ENCODE measurements at places on chromosomes 6 and 20. TPM values are rescaled to one million over a fixed set of nuclear protein-coding genes. Genes with fewer than 3 reads are reported as not detected.

PRND gene
- total RNA-seq: not detected

GRCh38 chr6:90978046-90978445, 391.2 kb upstream of the MAP3K7 start:
- no peak for DNase-seq

DNA sequence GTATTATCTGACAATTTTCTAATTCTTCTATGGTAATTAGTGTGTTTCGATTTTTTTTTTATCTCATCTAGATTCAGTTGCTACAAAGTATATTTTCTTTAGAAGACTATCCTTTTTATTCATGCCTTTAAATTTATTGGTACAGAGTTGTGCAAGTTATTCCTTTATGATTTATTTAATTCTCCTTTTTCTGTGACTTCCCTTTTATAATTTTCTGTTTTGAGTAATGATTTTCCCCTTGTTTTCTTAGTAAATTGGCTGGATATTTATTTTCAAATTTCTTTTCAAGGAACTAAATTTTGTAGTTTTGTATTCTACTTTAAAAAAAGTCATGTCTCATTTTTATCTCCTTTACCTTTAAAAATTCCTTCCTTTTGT, 2.4 kb upstream of the IL22RA2 start:
- no peak for DNase-seq

GRCh38 chr6:90870561-90870960, 283.7 kb upstream of the MAP3K7 start:
- DNase-seq: no peak

PSMG4 gene
- total RNA-seq: 10.1 TPM

DNA sequence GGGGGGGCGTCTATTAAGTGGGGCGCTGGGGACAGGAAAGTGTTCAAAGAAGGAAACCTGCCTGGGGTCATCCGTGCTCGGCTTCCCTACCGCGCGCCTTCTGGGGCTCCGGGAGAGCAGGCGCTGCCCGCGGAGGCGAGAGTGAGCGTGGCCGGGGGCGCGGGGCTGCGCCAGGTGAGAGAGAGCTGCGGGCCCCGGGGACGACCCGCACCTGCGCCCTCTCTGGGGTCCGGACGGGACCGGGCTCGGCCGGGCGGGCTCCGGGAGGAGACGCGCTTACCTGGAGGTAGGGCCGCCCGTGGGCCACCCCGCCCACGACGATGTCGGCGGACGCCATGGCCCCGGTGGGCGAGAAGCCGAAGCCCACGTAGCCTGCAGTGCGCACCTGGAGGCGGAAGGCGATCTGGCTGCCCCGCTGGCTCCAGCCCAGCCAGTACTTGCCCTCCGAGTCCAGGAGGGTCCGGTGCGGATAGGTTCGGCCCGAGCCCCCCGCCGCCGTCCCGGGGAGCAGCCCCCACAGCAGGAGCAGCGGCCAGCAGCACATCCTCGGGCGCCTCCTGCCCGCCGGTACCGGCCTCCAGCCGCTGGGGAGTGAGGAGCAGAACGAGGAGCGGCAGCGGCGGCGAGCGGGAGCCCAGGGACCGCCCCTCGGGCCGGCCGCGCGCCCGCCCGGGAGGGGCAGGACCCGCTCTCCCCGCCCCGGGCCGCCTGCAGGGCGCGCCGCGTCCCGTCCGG, at the start of gene MOXD1:
TSS of gene MOXD1 (minus strand) at position 593 of the 735 bp plus-strand sequence. CDS start at position 544, 49 bp downstream.
- peak; percentile 55 for DNase-seq

GRCh38 chr6:89251170-89251569, 34.0 kb upstream of the GABRR1 start:
- DNase-seq: no peak

RRAGD gene
- 2.9 TPM for total RNA-seq

DNA sequence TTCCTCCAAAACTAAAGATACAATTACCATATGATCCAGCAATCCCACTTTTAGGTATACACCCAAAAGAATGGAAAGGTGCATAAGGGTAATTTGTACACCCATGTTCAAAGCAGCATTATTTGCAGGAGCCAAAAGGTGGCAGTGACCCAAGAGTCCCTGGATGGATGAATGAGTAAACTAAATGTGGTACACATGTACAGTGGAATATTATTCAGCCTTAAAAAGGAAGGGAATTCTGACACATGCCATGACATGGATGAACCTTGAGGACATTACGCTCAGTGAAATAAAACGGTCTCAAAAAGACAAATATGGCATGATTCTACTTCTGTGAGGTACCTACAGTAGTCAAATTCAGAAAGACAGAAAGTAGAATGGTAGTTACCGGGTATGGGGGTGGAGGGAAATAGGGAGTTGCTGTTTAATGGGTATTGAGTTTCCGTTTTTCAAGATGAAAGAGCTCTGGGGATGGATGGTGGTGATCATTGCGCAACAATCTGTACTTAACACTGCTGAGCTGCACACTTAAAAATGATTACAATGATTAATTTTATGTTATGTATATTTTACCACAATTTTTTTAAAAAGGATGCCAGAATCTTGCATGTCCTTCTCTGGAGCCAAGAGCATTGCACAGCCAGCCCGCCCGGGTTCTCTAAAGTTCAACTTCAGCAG, 518.9 kb upstream of the JARID2 start:
- no peak for DNase-seq

ME1 gene
- total RNA-seq: 1.9 TPM

- DNase-seq: no peak
Measured at GRCh38 chr20:56453352-56453751, 15.1 kb upstream of the RTF2 start.

DNA sequence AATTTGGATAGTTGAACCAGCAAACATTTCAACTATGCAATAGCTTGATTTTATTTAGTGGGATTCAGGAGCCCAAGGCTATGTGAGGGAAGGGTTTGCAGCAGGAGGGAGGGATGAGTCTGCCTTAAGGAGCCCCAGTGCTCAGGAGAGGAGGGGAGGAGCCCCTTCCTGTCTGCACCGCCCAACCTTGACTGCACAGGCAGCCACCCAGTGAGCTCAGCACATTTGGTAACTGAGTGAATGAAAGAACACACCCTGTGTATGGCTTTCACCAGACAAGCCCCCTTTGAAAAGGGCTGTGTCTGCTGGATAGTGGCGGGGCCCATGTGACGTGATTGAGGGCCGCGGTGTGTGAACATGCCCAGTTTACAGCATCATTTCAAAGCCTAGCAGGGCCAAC, 17.0 kb downstream of the DACT2 start:
- DNase-seq: peak; percentile 32

CDK5RAP1 gene
- 19.5 TPM for total RNA-seq

- DNase-seq: no peak
Measured at GRCh38 chr6:145865175-145865574, 50.6 kb upstream of the FBXO30 start.

- no peak for DNase-seq
Measured at GRCh38 chr6:88166493-88167351, 575 bp upstream of the CNR1 start.

DNA sequence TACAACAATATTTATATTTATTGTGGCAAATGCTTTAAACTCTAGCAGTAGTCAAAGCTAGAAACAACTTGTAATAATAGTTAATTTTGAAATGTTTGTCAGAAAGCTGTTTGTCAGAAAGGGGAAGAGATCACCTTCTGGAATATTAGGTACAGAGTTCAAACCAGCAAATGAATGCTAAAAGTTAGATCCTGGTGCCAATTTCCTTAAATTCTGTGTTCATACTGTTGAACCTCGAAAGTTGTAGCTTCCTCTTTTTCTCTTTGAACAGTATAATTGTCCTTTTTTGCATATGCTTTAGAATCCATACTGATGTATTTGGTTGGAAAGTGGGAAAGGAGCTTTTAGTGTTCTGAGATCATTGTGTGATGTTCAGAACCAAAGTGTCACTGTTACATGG, 22.4 kb downstream of the ITCH start:
- no peak for DNase-seq

DNA sequence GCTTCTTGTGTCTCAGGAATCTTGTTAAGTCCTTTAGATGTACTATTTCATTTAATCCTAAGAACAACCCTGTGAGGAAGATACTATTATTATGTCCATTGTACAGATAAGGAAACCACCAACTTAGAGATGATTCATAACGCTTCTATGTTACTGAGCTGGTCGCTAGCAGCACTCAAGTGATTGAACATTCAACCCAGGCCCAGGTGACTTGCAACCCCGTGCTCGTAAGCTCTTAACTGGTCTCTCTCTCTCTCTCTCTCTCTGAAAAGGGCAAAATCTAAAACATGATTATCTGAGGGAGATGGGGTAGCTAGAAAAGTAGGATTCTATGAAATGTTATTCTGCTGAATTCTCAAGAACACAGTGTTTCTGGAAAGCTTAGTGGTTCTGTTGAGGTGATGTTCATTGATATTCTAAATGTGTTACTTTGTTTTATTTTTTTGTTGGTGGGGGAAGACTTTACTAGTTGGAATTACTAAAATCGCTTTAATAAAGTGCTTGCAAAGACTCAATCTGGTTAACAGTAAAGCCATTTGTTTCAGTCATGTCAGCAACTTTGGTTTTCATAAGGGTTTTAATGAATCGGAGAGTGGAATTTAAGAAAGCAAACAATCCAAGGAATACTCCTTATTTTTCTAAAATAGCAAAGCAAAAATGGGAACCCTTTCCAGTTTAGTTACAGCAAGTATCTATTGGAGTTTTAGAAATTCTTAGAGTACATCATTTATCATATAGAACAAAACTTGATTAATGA, 265.0 kb upstream of the TAB2 start:
- no peak for DNase-seq

SYCP2 gene
- 1.1 TPM for total RNA-seq

- no peak for DNase-seq
Measured at GRCh38 chr20:8260837-8261251, 128.8 kb downstream of the PLCB1 start.

- DNase-seq: no peak
Measured at GRCh38 chr6:127554435-127555006, 22.5 kb upstream of the C6orf58 start.

C6orf163 gene
- 3.0 TPM for total RNA-seq

- DNase-seq: no peak
Measured at GRCh38 chr6:101397199-101397598, 3.7 kb downstream of the GRIK2 start.

DNA sequence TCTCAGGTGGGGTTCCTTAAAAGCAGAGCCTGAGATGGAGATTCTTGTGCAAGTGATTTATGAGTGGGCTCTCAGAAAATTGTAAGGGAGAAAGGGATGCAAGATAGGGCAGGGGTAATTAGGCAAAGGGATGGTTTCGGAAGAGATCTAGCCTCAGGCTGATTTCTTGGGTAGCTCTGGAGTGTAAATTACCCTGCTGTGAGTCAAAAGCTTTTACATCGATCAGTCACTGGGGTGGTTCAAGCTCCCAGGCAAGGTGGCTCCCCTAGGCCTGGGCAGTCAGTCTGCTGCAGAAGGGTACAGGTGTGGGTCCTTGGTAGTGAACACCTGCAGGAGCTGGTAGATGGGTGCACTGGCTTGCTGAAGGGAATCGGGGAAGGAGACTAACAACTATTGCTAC, 11.1 kb upstream of the PM20D2 start:
- no peak for DNase-seq

- no peak for DNase-seq
Measured at GRCh38 chr6:71489736-71490135, 201.1 kb downstream of the OGFRL1 start.

All from transverse colon (tissue), 4 donors.